ENCODE measurements at places on chromosomes 11 and 22.

DNA sequence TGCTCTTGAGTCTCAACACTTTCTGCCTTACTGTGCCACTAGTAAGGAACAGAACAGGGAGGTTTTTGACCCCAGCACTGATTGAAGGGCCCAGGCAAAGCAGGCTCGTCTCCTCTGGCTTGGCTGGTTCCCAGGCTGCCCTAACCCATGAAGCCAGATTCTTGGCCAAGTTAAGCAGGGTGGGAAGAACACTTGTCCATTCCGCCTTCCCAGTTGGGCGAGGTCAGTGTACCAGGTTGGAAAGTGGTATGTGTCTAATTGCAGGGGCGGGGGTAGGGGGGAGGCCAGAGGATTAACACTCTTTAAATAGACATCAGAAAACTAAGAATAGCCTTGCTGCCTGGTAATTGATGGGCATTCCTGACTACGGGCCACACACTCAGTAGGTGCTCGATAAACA, 14.4 kb downstream of the TIMP3 start:
- DNase-seq = peak; percentile 79

GRCh38 chr11:20669820-20670684, 666 bp downstream of the NELL1 start:
- no peak for DNase-seq

DNA sequence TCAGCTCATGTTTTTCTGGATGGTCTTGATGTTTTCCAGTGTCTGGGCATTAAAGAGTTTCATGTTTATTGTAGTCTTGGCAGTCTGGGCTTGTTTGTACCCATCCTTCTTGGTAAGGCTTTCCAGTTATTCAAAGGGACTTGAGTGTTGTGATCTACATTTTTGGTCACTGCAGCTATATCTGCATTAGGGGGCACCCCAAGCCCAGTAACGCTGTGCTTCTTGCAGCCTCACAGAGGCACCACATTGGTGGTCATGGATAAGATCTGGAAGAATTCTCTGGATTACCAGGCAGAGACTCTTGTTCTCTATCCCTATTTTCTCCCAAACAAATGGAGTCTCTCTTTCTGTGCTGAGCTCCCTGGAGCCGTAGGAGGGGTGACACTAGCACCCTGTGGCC, 451.5 kb upstream of the FAT3 start:
- no peak for DNase-seq

- DNase-seq = no peak
Observed at GRCh38 chr22:28332410-28332809, 347.2 kb downstream of the TTC28 start.

DNA sequence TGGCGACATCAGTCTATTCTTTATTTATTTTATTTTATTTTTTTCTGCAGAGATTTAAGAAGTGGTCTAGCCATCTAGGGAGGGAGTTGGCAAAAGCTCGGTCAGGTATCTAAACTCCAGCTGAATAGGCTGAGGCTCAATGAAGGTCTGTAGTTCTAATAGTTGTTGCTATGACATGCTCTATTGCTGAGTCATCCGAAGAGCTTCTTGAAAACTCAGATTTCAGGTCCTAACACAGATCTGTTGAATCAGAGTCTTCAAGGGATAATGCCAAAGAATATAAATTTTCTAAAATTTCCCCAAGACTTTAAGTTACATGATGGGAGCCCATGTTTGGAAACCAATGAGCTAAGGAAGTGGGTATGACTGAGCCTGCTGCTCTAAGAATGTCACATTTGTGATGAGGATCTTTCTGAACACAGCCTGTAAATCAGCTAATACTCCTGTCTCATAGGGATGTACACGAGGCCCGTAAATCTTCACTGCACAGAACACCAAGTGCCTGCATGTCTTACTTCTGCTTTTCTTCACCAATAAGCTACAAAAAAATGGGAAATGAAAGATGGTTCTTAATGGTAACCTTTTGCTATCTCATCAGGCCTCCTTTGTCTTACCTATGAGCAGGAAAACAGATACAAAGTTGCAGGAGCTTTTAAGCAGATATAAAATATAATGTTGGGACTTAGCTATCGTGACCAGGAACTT, 901.4 kb upstream of the API5 start:
- no peak for DNase-seq

- no peak for DNase-seq
Observed at GRCh38 chr22:36398601-36399471, 11.1 kb upstream of the MYH9 start.
